AG10803 (cell line): ENCODE measurements at places on chromosomes 2 and 18.
A peak's percentile ranks its signal among the peaks of the same experiment; 100 is the strongest.

GRCh38 chr18:45621061-45621511, 5.8 kb downstream of the SLC14A2 start:
- peak; percentile 51 for DNase-seq

- DNase-seq = no peak
Measured at GRCh38 chr2:166449439-166449838, 44.6 kb downstream of the SCN7A start.

DNA sequence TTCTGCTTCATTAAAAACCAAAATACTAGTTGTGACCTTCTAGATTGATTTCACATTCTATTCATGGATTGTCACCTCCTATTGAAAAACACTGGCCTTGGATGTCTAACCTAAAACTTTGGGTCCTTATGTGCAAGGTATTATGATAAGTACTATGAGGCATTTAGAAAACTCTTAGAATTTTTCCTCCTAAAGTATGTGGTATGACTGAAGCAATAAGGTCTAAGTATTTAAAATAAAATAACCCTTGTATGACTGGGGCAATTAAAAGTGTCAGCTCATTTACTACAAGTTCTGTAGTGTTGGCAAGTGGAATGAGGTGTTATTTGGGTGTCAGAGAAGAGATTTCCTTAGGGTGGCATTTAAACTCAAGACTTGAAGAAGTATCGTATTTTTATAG, 15.1 kb downstream of the KCMF1 start:
- no peak for DNase-seq

DNA sequence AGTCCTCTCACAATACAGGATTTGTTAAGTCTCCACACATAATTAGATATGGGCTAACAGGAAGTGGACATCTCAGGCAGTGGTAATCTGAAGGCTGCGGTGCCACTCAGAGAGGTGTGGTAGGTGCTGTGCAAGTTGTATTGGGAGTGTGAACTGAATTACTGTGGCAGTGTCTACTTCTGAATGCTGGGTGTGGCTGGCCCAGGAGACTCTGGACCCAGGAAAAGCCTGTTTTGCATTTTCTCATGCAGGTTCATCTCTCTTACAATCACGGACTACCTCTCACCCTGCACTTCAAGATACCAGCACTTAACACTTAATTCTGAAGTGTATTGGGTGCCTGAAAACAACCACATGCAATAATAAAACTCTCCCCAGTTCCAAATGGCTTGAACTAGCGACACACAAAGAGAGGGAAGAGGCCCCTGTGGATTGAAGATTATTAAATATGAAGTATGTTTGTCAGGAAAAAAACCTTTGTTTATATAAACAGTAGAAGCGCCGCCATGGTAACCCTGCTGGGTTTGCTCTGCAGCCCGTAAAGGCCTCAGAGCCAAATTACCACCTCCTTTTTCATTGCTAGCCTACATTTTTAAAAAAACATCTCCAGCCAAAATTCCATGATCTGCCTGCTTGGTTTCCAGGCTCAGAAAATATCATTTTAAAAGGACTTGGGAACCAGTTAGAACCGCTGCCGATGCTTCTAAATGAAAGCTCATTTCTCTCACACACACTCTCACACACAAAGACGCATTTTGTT, 77.5 kb downstream of the GFPT1 start:
- peak; percentile 80 for DNase-seq

GRCh38 chr2:3054066-3054465, 323.6 kb downstream of the EIPR1 start:
- DNase-seq = no peak

- no peak for DNase-seq
Measured at GRCh38 chr18:12007063-12007462, 25.8 kb downstream of the IMPA2 start.

DNA sequence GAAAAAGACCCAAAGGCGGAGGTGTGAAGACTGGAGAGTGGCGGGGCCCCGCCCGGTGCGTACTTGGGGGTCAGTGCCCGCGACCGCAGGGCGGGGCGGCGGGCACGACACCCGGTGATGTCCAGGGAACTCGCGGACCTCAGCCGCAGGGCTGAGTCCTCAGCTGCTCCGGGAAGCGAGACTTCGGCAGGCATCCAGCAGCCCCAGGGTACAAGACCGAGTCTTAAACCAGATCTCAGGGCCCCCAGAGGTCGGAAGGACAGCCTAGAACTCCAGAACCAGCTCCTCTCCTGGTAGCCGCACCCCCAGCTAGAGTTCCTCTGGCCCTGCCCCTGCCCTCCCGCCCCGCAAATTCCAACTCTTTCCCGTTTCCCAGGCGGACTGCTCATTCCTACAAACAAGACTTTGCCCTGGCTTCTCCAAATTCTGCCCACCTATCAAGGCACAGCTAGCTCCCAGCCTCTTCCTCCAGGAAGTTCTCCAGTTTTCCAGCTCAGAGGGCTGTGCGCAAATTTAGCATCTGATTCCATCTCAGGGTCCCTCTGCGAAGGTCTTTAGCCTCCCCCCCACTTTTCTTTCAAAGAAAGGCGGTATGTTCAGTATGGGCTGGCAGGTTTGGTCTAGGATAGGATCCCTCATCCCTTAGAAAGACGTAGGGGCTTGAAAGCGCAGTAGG, 26.0 kb upstream of the NOTO start:
- peak; percentile 3 for DNase-seq

DNA sequence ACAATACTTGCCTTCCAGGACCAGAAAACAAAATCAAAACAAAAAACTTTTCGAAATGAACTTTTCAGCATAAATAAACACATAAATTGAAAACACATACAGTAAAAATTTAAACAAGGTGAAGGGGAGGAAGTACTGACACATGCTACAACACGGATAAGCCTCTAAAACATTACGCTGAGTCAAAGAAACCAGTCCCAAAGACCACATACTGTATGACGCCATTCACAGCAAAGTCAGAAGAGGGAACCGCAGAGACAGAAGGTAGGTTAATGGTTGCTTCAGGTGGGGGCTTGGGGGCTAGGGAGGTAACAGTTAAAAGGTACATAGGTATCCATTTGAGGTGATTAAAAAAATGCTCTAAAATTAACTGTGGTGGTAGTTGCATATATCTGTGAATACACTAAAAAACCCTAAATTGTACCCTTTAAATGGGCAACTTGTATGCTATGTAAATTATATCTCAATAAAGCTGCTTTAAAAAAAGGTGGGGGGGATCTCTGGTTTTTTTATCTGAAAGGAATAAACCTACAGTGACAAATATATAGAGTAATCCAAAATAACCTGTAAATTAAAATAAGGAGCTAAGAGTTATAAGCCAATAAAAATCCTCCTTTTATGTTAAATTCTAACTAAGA, 7.1 kb downstream of the COX7A2L start:
- no peak for DNase-seq

- DNase-seq = no peak
Measured at GRCh38 chr2:241811201-241811951, 2.4 kb downstream of the NEU4 start.

DNA sequence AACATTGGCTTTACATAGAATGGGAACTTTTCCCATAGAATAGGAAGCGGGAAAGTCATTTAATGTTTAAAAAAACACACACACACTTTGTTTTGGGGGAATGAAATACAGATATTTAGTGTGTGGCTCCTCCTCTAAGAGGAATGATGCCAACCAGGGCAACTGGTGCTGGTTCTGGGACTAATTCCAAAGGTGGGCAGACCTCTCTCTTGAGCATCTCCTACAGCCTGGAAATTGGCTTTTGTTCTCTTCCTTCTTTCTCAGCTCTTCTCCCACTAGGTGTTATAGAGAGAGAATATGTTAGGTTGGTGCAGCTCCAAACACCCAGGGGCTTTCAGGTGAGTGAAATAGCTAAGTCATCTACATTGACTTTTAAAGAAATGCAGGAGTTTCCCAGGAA, 190.1 kb downstream of the RAD51AP2 start:
- DNase-seq = no peak

- no peak for DNase-seq
Measured at GRCh38 chr2:128269990-128270671, 48.5 kb downstream of the HS6ST1 start.

DNA sequence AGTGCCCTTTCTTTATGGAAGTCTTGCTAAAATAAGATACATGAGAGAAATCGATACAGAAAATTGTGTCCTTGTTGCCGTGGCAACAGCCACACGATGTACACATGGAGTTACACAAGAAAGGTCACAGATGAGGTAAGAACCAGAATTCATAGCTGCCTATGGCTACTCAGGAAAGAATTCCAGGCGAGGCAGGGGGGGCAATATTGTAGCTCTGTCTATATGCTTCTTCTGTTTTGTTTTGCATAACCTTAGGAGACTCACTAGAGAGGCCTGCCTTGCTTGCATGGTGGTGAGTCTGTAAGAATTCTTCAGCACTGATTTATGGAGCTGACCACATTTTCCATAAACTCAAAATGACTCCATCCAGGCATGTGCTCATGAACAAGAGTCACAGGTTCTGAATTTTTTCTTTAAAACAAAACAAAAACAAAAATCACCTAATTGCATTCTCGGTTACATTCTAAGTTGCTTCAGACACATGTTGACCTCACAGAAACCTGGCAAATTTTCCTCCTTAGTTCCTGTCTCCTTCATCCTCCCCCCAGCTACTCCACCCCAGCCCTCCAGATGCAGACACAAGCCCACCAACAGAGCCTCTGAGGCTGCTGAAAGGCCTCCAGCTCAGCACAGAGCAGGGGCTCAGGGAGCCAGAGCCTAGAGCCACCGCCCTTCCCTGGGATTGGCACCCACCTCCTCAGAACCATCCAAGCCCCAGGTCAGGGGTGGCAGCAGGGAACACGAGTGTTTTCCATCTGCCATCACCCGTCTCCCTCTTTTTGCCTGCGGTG, 183.5 kb downstream of the ANTXR1 start:
- DNase-seq = peak; percentile 99

GRCh38 chr2:65133626-65134025, 3.7 kb upstream of the RAB1A start:
- no peak for DNase-seq

DNA sequence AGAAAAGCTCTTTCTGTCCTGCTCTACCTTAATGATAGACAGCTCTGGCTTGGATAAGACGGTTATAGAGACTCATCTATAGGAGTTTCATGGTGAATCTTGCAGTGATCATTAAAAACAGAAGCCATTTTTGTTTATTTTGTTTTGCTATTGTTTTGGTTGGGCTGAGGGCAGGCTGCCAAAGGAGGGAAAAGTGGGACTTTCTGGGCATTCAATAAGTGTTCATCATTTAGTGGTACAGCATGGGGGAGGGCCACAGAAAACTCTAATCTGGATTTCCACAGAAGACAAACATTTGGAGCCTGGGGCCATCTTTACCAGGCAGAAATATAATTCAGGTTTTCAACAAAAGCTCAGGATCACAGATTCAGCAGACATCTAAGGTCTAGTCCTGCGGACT, 62.4 kb upstream of the EFEMP1 start:
- no peak for DNase-seq

GRCh38 chr2:71596011-71596410, 142.7 kb downstream of the DYSF start:
- DNase-seq = no peak

DNA sequence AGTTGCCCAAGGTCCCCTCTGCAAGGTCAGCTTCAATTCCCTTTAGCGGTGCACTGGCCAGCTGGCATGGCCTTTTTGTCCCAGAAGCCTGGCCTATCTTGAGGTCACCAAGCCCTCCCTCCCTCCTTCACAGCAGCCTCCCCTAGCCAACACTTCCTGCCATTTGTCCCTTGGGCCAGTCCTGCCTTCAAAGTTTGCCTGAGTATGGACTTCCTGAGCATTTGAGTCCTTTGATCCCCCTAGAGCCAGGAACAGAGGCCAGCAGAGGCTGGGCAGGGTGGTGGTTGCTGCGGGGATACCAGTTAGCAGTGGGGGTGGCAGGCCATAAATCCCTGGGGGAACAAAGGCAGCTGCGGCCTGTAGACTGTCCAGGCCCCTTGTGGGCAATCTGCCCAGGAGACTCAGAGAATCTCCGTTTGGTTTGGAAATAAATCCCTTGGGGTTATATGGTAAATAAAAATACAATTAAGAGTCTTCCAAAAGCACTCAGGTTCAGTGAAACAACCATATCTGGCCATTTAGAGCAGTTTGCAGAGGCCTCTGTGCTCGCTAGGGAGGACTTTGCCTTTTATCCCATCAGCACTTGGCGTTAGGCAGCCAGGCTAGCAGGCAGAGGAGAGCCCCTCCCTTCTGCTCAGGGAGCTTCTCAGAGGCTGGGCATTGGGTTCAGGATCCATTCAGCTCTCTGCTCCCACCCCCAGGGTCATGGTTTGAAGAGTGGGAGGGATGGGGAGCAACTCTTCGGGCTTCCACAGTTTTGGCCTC, 3.1 kb upstream of the HES6 start:
- no peak for DNase-seq

DNA sequence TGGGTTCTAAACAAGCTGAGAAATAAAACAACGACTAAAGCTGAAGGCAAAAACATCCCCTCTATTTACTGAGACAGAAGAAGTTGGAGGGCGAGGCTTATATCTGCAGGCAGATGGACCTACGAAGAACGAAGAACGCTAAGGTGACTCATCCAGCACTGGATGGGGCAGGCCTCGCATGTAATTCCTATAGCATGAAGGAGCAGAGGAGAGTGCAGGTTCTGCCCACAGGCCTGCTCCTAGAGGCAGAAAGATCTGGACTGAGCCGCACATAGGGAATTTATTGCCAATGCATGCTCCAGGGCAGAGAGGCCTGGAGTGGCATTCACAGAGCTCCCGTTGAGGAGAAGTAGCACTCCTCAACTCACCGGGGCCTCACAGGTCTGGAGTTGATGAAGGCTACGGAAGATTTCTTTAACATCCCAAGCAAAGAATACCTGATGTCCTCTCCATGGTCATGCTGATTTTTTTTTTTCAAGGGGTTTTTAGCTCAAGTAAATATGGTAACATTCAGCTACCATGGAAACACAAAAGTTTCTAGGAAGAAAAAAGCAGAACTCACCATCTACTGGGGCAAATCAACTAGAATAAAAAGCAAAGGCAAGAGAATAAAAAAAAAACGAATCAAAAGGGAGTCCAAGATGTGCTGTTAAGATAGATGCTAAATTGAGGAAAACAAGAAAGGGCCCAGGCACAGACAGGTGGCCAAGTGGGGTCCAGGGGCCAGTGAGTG, 10.4 kb upstream of the METTL21A start:
- DNase-seq = no peak

- no peak for DNase-seq
Measured at GRCh38 chr2:26674002-26674751, 18.3 kb upstream of the KCNK3 start.

DNA sequence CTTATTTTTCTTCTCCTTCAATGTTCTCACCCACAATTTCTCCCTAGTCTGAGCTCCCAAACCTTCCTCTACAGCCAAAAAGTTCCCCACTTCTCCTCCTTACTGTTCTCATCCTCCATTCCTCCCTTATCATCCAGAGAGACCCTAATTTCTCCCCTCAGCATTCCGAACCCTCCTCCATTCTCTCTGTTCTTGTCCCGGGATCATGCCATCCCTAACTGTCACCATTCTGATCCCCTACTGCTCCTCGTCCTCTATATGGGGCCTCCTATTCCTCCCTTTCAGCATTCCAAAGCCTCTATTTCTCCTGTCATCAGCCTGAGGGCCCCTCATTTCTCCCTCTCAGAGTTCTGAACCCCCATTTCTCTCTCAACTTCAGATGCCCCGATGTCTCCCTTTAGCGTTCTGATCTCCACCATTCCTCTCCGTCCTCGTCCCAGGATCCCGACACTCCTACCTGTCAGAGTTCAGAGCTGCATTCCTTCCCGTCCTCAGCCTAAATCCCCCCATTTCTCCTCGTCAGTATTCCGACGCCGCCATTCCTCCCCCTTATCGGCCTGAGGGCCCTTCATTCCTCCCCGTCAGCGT, 522 bp downstream of the MBD1 start:
- DNase-seq = no peak

GRCh38 chr2:207491956-207492355, 37.8 kb upstream of the CREB1 start:
- DNase-seq = no peak
